Stimulated activated CD4-positive, alpha-beta T cell treated with anti-CD3 and anti-CD28 coated beads, Interleukin-15, amount 100 ng/mL, for 24 hours (primary cell): ENCODE measurements at places on chromosomes 7 and 10.

GRCh38 chr7:136405931-136406777 is 429.0 kb upstream of the MTPN start:
- DNase-seq: peak; percentile 6

DNA sequence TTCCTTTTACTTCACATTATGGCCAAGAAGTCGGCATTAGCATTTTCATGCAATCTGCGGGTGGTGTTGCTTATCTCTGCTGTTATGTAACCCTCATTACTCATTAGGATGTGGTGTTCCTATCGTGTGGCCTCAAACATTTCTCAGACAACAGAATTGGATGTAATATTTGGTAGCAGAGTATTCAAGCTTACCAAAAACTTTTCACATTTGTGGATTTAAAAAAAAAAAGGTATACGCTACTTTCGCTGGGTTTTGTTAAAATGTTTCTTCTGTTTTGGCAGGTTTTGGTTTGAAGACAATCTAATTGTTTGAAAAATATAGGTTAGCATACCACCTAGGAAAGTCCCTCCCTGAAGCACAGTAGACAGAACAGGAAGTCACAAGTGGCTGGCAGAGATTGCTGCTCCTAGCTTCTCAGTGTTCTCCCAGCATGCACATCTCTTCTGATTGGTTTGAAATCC is 128.8 kb downstream of the GATA3 start:
- DNase-seq: peak; percentile 9

- no peak for DNase-seq
Measured at GRCh38 chr10:24406809-24407483, 198.0 kb downstream of the KIAA1217 start.

DNA sequence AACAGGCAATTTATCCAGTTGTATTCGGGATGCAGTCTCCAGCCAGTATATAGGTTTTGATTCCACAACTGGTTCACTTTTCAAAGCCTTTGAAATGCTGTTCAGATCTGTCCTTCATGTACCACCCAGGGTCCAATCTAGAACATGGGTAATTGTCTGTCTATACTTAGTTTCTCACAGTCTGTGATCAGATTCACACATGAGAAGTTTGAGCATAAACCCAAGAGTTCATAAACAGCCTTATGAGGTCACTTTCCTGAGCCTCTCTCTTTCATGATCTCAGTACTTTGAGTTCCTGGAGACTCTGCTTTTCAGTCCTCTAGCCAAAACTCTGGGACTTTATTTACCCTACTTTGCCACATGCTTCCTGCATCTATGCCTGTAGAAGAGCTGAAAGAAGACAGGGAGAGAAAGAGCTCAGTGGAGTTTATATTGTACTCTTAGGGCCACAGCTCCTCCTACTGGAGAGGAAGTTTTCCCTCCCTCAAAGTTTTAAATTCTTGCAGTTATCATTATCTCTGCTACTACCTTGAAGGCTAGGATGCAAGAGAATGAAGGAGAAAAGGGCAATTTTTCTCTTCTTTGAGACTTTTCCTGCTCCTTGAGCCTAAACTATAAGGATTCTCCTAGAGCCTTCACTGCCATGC is 172.0 kb downstream of the ZEB1 start:
- peak; percentile 14 for DNase-seq

DNA sequence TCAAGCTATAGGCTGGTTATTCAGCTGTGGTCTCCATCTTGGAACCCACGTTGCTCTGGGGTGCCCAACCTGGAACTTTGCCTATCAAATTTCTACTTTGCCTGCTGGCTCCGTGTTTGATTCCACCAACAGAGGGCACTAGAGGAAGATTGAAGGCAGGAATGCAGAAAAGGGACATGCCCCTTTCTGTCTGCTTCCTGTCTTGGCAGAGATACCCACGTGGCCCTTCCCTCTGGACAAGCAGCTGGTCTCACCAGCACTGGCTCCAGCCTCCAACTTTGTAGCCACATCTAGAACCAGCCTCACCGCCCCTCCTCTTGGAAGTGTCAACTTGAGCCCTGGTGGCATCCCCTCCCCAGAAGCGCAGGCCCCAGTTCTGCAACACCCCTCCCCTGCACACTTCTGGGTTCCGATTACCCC is 52.1 kb upstream of the ZNF438 start:
- peak; percentile 78 for DNase-seq

- no peak for DNase-seq
Measured at GRCh38 chr10:107915215-107915610, 750.7 kb upstream of the SORCS1 start.

DNA sequence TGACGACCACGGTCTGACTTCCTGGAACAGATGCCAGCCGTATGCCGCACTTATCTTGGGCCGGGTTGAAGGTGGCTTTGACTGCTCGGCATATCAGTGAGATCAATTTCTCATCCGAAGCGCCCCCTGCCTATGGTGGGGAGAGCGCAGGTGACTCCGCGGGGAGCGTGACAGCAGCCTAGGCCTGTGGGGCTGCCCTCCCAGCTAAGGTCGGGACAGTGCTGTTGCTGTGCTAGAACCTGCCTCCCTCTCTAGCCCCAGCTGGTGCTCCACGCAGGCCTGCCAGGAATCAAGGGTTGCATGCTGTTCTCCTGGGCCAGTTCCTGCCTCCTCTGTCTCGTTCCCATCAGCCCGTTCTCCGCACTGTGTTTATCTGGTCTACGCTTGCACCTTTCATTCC is 49.8 kb downstream of the PODXL start:
- no peak for DNase-seq

- peak; percentile 37 for DNase-seq
Measured at GRCh38 chr10:94403380-94404213, 1.3 kb downstream of the TBC1D12 start.

- DNase-seq: no peak
Measured at GRCh38 chr10:78634389-78634815, 434.4 kb upstream of the ZMIZ1 start.

GRCh38 chr10:21171936-21172541 is 274.9 kb upstream of the NEBL start:
- no peak for DNase-seq

- DNase-seq: no peak
Measured at GRCh38 chr10:130015075-130015695, 51.1 kb upstream of the EBF3 start.
